ENCODE measurements at places on chromosomes 7 and 10.
A peak's percentile ranks its signal among the peaks of the same experiment; 100 is the strongest.

GRCh38 chr7:44797329-44798258, 1.1 kb downstream of the PPIA start:
- peak; percentile 76 for DNase-seq

- DNase-seq = no peak
These were observed 27.7 kb downstream of the SHOC2 start for GRCh38 chr10:110947061-110947595.

DNA sequence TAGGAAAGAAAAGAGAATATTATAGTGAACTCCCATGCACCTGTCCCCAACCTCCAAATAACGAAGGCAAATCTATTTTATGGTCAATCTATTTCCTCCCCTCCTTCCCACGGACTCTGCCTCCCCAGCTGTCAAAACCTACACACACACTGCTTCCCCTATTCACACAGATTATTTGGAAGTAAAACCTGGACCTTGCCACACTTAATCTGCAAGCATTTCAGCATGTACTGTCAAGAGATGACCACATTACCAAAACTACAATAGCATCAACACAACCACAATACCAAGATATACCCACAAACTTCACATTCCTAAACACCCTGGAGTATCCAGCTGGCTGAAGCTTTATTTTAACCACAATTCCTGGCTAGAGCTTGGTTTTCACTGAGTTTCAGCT, 27.8 kb upstream of the KCNK18 start:
- DNase-seq = no peak

GRCh38 chr7:154690411-154690810, 312.5 kb downstream of the PAXIP1 start:
- no peak for DNase-seq

All from NCI-H774 (cell line).